DMS79 (cell line): ENCODE measurements at places on chromosomes 7 and 10.

GRCh38 chr7:102917436-102918353, 4.9 kb downstream of the LRRC17 start:
- no peak for DNase-seq

GRCh38 chr7:150979713-150980390, 1.7 kb upstream of the KCNH2 start:
- DNase-seq, result no peak

GRCh38 chr10:116765648-116766081, 23.3 kb upstream of the HSPA12A start:
- DNase-seq, result no peak

- DNase-seq, result no peak
Observed at GRCh38 chr7:22195397-22196172, 161.4 kb downstream of the RAPGEF5 start.

DNA sequence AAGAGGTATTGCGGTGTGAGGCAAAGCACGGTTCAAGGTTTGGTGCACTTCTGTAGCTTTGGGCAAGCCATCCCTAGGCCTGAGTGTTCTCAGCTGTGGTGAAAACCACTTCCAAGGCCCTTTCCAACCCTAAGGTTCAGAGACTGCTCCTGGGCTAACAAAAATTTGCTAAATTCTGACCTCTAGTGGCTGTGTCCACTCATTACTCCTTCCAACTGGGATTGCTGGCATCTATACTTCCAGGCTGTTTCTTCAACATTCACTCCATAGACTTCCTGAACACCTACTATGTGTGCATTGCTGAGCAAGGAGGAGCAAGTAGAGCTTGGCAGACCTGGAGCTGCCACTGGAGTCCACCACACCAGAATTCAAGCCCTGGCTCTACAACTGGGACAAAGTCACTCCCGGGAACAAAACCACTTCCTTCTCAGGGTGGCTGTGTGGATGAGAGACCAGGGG, 29.3 kb upstream of the SH3PXD2A start:
- peak; percentile 2 for DNase-seq

- no peak for DNase-seq
Observed at GRCh38 chr7:25959168-25959734, 192.7 kb upstream of the NFE2L3 start.

- no peak for DNase-seq
Observed at GRCh38 chr10:60182691-60183090, 207.0 kb downstream of the ANK3 start.

GRCh38 chr7:836429-836828, 4.2 kb downstream of the SUN1 start:
- no peak for DNase-seq

- no peak for DNase-seq
Observed at GRCh38 chr7:31310321-31310935, 30.1 kb downstream of the NEUROD6 start.

- no peak for DNase-seq
Observed at GRCh38 chr10:58796242-58796641, 283.6 kb downstream of the BICC1 start.

DNA sequence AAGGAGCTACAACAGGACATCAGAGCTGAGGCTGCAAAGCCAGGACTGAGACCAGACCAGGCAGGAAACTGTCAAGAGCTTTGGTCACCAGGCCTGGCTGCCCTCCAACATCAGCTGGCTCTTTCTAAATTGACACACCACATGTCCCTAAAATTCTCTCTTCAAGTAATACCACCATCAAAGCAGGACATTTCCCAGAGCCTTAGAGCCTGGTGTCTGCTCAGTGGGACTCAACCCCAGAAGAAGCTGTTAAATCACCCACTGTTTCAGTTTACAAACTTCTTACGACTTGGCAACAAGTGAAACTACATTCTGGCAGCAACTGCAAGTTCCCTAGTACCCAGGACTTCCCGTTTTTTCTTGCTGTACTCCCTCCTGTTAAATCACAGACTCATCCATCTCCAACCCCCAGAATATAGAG, 3.8 kb upstream of the IL6 start:
- no peak for DNase-seq
